T-helper 17 cell (primary cell): ENCODE measurements at places on chromosomes 7 and 10. TPM values are rescaled to one million over a fixed set of nuclear protein-coding genes. Genes with fewer than 3 reads are reported as not detected.

Gene ABCB4
- 0.87 TPM for total RNA-seq

Gene RNLS
- total RNA-seq, result 4.6 TPM

Gene GPR85
- total RNA-seq, result not detected

Gene CYP2C8
- 0.21 TPM for total RNA-seq

Gene BMPER
- 0.35 TPM for total RNA-seq

Gene SSC4D
- not detected for total RNA-seq

Gene TBX20
- total RNA-seq, result not detected

Gene PPP1R3A
- total RNA-seq, result not detected

Gene KIFBP
- 5.5 TPM for total RNA-seq

Gene MARVELD1
- total RNA-seq, result 1.2 TPM

Gene SH2D4B
- total RNA-seq, result 0.30 TPM

Gene PRPS1L1
- total RNA-seq, result not detected

Gene FBXO24
- total RNA-seq, result 0.70 TPM

Gene CUTC
- 17.6 TPM for total RNA-seq
